ENCODE measurements at places on chromosomes 2 and 18.

GRCh38 chr2:233044974-233045605, 12.6 kb downstream of the NEU2 start:
- DNase-seq = no peak

GRCh38 chr2:217064234-217065011, 204.6 kb upstream of the TNP1 start:
- DNase-seq = no peak

DNA sequence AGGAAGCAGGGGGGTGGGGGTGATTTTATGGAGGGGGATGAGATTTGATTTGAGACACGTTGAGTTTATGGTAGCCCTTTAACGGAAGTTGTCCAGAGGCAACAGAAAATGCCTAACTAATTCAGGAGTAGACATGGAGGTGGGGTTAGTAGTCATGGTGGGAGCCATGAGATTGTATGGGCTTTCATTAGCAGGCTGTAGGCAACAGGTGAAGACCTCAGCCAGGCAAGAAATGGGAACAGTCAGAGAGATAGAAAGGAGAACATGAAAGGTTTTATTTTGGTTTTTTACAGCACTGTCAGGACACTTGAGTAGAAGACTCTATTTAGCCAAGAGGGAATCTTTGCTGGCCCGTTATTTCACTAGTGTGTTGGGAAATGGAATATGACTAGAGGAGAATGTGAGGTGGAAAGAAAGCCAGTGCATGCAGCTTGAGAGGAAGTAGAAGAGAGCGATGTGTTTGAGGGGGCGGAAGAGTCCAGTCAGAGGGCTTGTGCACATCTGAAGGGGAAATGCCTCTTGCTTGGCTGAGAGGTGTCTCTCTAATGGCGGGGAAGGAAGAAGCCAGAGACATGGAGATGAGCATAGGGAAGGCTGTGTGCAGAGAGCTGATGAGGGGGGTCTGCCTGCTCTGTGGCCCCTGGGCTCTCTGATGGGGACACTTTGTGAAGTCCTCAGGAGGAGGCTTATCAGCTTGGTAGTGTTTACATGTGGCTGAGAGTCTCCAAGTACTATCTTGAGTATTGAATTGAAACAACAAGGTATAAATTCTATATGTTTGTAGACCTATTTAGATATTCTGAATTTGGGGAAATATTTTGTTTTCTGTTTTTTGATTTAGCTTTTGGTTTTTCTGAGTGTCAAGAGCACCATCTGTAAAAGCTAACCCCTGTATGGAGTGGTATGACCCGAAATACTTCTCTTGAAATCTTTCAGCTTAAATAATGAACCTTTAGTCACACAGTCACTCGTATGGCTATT, 66.9 kb upstream of the ITM2C start:
- no peak for DNase-seq

DNA sequence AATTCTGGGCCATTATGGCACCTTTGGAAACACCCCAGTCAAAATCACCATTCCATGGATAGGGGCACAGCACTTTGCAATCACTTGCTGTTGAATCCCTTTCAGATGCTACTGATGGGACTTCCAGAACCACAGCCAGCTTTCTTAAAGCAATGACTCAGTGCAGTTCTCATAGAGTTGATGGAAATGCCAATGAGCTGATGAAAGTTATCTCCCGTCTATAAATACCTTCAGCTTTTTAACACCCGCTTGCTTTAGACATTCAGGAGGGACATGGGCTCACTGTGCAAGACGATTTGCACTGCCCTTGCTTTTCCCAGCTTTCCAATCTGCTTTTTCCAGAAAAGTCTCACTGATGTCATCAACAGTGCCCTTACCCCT, 66.7 kb upstream of the RPL31 start:
- DNase-seq = no peak

DNA sequence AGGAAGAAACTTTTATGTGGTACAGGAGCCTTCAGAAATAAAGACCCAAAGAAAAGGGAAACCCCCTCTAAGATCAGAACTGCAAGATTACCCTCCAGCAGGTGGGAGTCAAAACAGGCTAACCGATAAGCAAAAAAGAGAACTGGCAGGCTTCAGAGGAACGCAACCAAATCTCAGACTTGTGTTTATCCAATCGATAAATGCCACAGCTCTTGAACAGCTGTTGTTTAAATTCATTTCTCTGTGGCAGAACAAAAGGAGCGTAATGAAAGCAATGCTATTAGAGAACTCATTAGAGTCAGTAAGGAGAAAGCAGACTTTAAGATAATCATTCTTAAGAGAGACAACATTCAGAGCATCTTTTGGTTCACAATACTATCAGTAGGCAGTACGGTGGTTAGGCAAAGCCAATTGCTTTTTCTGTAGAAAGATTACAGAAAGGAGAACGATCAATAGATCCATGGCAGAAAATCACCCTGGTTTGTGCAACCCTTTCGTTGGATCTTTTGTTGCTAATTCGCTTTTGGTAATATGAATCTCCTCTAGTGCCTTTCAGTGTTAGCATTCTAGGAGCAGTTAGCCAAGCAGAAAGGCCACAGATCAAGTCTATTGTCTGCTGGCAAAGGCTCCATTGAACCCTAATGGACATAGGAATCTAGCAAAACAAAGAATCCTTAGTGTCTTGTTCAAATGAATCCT, 476.4 kb upstream of the CHST9 start:
- DNase-seq = no peak

DNA sequence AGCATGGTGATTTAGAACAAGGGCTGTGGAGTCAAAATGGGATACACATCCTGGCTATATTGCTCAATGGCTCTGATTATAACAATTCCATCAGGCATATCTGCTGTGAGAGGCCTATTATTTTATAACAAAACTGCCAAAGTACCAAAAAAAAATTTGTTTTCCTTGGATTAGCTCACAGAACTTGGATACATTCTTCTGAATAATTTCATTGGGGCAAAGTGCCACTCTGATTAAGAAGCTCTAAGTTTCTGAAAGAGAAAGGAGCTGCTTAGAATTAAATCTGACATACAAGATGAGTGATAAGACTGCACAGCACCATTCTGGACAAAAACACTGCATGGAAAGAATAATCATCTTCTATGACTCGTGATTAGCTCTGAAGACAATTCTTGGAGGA, 85.7 kb downstream of the SMC6 start:
- DNase-seq = no peak

DNA sequence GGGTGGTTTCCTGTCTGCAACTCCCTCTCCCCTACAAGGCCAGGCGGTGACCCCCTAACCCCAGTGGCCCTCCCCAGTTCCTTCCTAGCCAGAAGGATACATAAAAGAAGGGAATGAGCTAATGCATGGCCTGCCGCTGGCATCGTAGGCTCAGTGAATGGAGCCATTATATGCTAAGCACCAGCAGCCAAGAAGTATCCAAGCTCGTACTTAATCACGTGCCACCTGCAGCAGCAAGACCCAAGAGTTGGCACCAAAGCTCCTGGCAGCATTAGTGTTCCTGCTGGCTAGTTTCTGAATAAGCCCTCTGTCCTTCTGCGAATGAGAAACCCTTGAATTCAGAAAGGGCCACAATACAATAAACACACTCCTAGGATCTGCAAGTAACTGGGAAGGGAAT, 4.3 kb downstream of the DBI start:
- DNase-seq = no peak

- no peak for DNase-seq
These were observed 1.2 kb upstream of the ZCCHC2 start for GRCh38 chr18:62521593-62521992.

- no peak for DNase-seq
These were observed 53.4 kb downstream of the FHOD3 start for GRCh38 chr18:36350839-36351469.

Measured in NCI-H2107 (cell line).